ENCODE measurements at places on chromosomes 4 and X.

GRCh38 chr4:13267091-13267490 lies 217.0 kb downstream of the RAB28 start:
- no peak for DNase-seq

- DNase-seq: no peak
Measured at GRCh38 chr4:143391895-143392294, 55.2 kb downstream of the GAB1 start.

DNA sequence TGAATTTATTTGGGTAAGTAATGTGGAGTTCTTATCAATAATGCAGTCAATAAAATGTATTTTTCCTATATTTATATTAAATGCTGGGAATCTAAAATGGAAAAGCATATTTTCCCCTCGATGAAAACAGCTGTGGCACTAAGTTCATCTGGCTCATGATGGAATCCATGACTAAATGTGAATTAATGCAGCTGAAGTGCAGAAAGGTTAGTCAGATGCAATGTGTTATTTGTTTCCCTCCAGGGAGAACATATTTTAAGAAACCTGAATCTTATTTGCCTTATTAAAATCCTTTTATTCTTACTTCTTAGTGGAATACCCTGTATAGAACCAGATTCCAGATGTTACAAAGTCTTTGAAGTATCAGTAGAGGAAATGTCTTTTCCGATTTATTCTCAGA lies 247.9 kb downstream of the ARHGAP24 start:
- DNase-seq: no peak

- no peak for DNase-seq
Measured at GRCh38 chr4:64146030-64146429, 263.2 kb downstream of the TECRL start.

DNA sequence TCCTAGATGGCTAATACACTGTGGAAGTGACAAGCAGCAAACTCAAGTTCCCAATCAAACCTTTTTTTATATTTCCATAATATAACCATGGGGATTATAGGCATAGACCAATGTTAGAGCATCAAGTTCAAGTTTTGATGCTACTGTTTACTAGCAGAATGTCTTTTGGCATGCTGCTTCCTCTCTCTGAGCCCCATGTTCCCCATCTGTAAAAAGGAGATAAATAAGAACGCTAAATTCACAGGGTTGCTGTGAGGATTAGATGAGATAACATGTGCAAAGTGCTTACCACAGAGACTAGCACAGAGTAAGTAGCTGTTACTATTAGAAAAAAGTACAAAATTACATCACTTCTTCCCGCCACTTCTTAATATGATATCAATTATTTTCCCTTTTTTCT lies 18.0 kb downstream of the MBNL3 start:
- no peak for DNase-seq

- no peak for DNase-seq
Measured at GRCh38 chr4:30838331-30838730, 118.2 kb downstream of the PCDH7 start.

DNA sequence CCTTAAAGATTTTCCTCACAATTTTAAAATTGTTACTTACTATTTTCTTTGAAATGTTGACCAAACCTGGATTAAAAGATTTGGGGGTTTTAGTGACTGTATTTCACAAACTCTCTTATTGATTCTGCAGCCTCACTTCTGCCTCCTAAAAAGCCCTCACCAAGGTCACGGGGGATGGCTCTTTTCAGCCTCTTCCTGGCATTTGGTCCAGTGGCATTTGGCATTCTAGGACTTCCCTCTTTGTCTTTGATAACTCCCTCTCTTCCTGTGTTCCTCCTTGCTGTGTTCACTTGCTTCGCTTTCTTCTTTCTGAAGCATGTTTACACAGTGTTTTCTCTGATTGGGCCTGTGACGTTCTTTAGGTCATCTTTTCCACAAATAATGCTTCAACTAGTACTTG lies 21.5 kb downstream of the PKD2 start:
- no peak for DNase-seq

DNA sequence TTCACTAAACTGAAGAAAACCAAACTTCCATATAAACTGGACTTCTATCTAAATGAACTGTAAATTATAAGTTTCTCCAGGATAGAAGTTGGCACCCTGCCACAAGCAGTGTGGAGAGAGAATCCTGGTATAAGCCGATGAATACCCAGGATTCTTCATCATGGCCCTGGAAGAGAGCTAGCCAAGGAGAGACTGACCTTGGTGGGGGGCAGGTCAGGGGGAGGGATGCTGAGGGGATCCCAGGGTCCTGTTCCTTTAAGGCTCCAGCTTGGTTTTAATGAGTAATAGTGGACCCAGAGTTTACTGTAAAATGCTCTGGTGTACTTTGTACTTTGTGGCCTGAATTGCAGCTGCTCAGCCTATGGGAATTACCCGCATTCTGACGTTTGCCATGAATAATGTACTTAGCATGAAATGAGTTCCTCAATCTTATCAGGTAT lies 16.9 kb downstream of the RASSF6 start:
- DNase-seq: no peak

GRCh38 chr4:108072300-108072699 lies 82.6 kb downstream of the HADH start:
- DNase-seq: peak; percentile 53

DNA sequence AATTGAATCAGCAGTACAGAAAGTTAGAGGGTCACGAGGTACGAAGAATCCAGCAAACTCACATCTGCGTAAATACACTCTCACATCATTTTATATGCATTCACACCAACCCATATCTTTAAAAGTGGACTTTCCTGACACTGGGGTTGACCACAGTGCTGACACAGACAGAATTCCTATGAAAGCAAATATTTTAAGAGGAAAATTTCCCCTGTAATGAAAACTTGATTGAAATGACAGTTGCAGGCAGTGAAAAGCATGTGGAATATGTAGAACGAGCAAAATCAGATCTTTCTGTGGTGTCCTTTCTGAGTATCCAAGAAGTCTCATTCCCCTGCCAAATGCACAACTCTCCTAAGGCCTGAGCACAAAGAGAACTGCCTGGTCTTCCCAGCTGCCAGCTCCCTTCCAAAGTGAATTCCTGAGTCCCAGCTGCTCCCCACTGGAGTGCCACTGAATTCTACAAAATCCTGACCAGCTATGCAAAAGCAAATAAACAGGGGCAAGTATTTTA lies 50.5 kb upstream of the FAM9C start:
- DNase-seq: no peak

DNA sequence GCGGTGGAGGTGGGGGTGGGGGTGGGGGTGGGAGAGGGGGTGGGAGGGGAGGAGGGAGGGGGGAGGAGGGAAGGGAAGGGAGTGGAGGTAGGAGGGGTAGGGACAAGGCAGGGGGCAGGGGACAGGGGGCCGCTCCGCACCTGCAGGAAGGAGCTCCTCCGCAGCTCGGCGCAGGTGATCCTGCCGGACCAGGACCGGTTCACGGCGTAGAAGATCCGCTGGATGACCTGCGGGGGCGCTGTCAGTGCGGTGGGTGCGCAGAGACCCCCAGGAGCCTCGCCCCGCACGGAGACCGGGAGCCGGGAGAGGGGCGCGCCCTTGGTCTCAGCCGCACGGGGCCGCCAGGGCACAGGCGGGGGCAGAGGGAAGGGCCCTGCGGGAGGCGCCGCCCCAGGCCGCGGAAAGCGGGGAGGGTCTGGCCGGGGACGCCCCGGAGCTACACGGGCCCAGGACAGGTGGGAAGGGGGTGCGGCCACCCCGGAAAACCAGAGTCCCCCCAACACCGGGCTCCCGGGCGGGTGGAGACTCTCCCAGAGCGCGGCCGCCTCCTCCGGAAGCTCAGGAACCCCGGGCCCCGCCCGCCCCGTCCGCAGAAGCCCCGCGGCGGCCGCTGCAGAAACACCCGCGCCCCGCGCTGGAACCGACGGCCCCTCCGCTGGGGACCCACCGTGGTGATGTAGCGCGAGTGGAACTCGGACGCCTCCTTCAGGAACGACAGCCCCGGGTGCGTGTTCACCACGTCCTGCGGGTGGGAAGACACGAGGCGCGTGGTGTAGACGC lies 27.6 kb upstream of the GTPBP6 start:
- no peak for DNase-seq

DNA sequence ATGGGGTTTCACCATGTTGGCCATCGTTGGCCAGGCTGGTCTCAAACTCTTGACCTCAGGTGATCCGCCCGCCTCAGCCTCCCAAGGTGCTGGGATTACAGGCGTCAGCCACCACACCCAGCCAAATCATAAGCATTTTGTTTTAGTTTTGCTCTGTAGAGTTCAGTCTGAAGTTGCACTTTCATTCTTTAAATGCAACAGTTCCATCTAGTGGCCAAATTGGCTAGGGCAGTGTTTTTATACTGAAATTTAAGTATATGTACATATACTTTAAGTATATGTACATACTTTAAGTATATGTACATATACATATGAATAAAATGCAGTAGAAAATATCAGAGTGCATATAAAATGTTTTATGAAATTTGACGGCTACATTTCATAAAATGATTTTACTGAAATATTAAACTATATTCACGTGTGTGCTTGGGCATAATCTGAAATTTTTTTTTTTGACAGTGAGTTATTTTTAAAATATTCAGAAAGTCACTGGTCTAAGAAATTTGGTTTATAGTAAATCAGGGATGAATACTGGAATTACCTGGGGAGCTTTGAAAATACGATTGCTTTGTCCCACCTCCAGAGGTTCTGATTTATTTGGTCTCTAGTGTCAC lies 145.5 kb downstream of the NWD2 start:
- DNase-seq: peak; percentile 16

- DNase-seq: no peak
Measured at GRCh38 chr4:152185786-152186550, 349.9 kb downstream of the FBXW7 start.

DNA sequence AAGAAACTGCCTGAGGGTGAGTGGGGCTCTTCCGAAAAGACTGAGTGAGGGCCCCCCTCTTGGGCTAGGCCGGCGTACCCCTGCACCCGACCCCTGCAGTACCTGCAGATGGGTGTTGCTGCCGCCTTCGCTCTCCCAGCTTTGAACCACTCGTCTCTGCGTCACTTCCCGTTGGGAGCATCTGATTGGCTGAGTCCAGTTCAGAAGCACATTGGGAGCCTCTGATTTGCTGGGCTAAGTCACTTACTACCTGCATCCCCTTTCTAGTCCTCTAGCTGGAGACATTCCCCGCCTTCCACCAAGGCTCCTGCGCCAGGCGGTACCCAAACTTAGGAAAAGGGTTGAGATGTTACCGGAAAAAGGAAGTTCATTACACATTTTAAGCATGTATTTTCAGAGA lies 20.4 kb upstream of the WWC2 start:
- no peak for DNase-seq

DNA sequence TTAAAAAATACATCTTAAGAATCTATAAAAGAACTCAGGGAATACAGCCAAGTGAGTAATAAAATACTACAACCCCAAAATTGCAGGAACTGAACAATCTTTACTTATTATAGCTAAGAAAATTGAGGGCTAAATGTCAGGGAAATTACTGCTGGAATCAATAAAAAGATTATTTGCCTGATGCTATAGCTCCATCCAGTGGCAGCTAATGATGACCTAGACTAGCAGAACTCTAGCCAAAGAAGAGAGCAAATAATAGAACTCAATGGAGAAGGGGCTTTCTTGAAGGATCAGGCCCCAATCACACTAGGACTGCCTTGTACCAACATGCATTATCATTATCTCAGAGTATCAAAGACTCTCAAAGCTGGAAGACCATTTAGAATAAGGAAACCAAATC lies 85.0 kb upstream of the FAM241A start:
- DNase-seq: no peak

GRCh38 chrX:130120746-130121504 lies 10.6 kb upstream of the ELF4 start:
- peak; percentile 64 for DNase-seq

- no peak for DNase-seq
Measured at GRCh38 chrX:16308773-16309172, 141.5 kb downstream of the MAGEB17 start.

GRCh38 chr4:74447636-74448233 lies 2.8 kb downstream of the AREG start:
- no peak for DNase-seq

- no peak for DNase-seq
Measured at GRCh38 chrX:10949541-10949940, 161.6 kb upstream of the HCCS start.

DNA sequence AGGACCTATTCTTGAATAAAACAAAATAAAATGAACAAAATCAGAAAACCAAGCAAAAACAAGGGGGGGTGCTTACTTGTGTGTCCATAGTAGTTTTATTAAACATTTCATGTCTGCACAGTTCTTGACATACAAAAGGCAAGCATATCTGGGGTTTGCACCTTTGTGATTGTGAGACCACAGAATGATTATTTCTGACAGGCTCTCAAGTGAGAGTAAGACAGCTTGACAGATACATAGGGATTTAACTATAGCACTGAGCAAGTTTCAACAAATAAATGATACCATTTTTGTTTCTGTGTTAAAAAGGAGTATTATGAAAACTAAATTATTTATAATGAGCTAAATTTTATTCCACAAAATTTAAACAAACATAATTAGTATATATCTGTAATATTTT lies 712.0 kb upstream of the PCDH10 start:
- DNase-seq: no peak

- DNase-seq: no peak
Measured at GRCh38 chr4:41204400-41204978, 9.9 kb downstream of the APBB2 start.

GRCh38 chr4:2944586-2945526 lies 18.4 kb downstream of the NOP14 start:
- DNase-seq: no peak

DNA sequence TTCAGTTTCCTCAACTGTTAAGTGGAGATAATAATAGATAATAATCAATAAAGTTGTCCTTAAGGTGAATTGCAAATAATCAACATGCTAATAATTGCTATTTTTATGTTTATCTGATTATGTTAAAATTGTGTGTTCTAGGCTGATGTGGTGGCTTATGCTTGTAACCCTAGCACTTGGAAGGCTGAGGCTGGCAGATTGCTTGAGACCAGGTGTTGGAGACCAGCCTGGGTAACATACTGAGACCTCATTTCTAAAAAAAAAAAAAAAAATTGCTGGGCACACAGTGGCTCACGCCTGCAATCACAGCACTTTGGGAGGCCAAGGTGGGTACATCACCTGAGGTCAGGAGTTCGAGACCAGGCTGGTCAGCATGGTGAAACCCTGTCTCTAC lies 175.2 kb downstream of the GC start:
- DNase-seq: no peak

DNA sequence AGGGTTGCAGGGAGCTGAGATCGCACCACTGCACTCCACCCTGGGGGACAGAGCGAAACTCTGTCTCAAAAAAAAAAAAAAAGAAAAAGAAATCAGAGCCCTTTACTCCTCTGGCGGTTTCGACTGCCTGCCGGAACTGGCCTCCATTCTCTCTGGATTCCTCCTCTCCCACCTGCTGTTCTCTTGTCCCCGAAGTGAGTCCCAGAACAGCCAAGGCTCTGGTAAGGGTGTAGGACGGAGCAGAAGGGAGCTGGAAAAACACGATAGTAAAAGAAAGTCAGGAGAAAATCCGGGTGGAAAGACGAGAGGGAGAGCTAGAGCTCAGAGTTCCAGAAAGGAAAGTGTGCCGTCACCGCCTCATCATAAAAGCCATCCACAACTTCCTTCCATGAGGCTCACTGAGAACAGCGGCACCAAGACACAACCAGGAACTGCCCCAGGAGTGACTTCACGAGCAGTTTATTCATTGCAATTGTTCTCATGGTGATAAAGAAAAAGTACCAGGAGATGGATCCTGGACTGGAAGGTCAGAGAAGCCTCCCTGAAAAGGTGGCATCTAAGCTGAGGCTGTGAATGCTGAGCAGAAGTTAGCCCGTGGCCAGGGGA lies 12.3 kb downstream of the TLR3 start:
- DNase-seq: no peak

GRCh38 chr4:8169763-8170162 lies 11.2 kb upstream of the ABLIM2 start:
- DNase-seq: no peak
